ENCODE measurements at places on chromosomes 13 and 19.
A peak's percentile ranks its signal among the peaks of the same experiment; 100 is the strongest.

GRCh38 chr13:41403983-41404382, 53.4 kb upstream of the RGCC start:
- no peak for DNase-seq

GRCh38 chr13:108742701-108743451, 113.5 kb downstream of the MYO16 start:
- DNase-seq: no peak

GRCh38 chr19:45455707-45456499, 11.9 kb upstream of the FOSB start:
- DNase-seq: peak; percentile 80

GRCh38 chr13:37700887-37701286, 102.3 kb upstream of the POSTN start:
- DNase-seq: no peak

DNA sequence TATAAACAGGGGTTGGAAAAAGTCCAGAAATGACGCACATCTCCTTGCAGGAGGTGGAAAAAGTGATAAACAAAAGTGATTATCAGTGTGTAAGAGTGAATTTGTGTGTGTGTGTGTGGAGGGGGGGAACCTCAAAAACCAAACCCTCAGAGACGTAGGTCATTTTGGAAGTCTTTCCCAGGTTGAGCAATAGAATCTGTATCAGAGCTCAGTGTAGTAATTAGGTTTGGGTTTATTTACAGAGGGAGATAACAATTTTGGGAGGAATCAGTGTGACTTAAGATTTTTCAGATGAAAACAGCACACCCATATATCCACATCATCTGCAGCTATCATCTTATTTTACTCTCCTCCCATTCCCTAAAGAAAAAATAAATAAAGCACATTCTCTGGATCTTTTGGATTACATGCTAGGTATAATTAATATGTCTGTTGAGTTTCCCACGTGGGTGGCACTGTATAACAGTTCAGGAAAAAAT, 406.4 kb downstream of the FGF9 start:
- no peak for DNase-seq

All from CD4-positive, alpha-beta T cell treated with Interleukin-12 subunit alpha and Interleukin-12 subunit beta, for 1 hour (primary cell).